ENCODE measurements at places on chromosomes 7 and 10.

DNA sequence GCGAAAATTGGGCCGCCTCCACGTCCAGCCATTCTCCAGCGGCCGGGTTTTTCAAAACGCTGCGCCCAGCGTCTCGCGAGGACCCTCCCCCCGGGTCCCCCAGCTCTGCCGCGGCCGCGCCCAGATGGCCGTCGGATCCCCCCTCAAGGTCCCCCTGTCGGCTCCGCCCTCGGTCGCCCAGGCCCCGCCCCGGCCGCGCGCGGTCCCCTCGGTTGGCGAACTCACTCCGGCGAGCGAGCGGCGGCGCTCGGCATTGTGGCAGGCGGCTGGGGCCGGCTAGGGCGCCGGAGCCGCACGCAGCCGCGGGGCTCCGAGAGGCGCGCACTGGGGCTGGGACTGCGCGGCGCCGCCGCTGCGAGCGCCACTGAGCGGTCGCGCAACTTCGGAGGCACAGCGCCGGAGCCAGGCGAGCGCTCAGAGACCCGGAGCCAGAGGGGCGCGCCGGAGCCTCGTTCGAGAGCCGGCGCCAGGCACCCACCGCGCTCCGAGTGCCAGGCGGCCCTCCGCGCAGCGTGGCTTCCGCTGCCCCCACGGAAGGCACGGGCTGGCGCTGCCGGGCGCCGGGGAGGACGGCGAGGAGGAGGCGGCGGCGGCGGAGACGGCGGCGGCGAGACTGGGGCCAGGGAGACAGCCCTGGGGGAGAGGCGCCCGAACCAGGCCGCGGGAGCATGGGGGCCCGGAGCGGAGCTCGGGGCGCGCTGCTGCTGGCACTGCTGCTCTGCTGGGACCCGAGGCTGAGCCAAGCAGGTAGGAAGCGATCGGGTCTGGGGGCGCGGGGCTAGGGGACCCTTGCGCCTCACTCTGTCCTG lies at the start of gene UNC5B:
Gene UNC5B (plus strand): TSS at position 253 of the 809 bp plus-strand sequence. CDS start 416 bp downstream, at position 669.
- DNase-seq: peak; percentile 80

DNA sequence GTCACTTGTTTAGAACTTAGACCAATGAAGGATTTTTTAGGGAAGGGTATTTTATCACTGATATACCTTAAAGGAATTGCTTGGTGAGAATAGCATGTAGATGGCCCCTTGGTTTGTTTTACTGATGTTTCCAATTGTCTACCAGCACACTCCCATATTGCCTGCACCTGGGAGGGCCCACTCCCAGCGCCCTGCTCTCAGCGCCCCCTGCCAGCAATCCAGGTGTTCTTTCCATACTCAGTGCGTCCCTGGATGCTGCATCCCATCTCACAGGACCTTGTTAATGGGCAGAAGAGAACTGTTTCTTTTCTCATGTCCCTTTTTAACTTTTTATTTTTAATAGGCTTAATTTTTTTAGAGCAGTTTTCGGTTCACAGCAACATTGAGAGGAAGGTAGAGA lies 24.1 kb upstream of the SFRP5 start:
- DNase-seq: no peak

DNA sequence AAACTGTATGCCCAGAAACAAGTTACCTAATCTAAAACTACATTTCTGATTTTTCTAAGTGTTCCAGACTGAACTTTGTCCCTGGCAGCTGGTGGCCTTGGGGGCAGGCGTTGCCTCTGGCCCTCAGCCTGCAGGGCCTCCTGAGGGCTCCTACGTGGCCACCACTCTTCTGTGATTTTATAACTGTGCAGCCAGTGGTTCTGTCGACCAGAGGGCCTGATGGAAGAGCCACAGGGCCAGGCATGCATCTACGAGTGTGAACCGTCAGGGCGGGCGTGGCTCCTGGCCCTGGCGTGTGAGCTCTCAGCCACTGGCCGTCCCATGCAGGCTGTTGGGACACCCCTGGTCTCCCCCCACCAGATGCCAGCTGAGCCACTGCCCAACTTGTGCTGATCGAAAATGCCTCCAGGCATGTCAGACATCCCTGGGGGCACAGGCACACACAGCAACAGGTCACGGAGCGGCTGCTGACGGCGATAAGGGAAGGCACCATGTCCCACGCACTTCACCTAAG lies 173.4 kb downstream of the ZMYND11 start:
- DNase-seq: no peak

DNA sequence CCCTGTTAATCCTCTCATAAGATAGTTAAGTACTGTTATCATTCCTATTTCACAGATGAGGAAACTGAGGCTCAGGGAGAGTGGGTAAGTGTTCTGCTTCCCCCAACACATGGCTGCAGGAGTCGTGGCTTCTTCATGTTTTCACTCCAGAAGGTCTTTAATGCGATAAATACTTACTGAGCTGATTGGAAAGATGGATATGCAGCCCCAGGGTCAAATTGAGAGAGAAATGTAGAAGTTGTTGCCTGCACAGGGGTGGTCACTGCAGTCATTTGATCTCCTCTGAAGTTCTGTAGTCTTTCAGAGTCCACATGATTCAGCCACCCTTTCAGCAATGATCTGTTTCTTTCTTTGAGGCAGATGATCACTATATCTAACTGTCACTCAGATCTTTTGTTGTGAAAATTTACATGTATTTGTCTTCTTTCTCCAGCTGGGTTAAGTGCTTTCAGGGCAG lies 29.3 kb downstream of the CRCP start:
- DNase-seq: no peak

DNA sequence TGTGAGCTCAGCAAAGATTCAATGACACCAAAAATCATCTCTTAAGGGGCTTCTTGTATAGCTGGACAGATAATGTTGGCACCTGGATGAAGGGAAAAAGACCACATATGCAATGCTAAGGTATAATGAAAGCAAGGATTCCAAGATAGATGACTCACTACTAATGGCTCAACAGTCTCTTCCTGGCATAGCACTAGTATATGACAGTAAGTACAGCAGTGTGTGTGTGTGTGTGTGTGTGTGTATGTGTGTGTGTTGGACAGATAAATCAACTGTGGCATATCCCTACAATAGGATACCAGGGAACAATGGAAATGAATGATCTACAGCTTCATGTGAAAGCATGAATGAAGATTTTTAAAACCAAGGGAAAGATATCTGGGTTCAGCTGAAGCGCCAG lies 257.1 kb downstream of the SFMBT2 start:
- DNase-seq: no peak

DNA sequence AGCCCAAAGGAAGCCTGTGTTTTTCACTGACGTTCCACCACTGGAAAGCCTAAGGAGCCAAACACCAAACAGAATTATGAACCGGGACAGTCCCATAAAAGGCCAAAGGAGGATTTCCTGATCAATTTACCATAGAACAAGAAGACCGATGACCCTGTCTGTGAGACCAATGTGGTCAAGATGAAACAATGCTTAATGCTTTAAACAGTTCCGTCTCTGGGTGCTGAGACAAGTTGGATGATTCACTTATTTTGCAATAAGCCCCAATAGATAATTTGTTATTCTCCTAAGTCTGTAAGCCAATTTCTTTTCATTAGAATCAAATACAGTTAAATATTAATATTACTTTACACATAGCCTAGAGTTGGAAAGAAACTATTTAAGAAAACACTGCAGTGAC lies 134.9 kb downstream of the MICU1 start:
- DNase-seq: no peak

DNA sequence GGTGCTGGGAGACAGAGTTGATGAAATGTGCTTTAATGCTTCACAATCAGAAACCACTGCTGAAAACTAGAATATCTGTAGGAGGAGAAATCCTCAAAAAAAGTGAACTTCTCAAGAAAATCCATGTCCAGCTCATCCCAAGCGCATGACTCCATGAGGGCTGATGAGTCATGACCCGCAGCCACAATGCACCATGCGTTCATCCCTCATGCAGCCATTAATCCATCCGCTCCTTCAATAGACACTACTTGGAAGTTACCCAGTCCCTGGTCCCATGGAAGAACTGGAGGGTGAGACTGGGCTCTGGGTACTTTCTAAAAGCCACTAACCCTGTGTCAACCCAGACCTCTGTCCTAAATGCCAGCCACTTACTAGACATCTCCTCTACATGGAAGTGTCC lies 24.4 kb downstream of the TMEM273 start:
- DNase-seq: no peak

- DNase-seq: no peak
Observed at GRCh38 chr10:122494833-122495232, 33.5 kb downstream of the HTRA1 start.

- DNase-seq: peak; percentile 41
Observed at GRCh38 chr10:13231190-13231589, 3.0 kb downstream of the UCMA start.

Measured in activated effector memory CD4-positive, alpha-beta T cell treated with anti-CD3 and anti-CD28 coated beads, Interleukin-2, amount 50 U/mL, for 16 hours (primary cell).